ENCODE measurements at places on chromosomes 2 and 18.

GRCh38 chr18:11994336-11994702 lies 13.0 kb downstream of the IMPA2 start:
- DNase-seq: no peak

GRCh38 chr2:189253836-189254235 lies 74.3 kb upstream of the COL5A2 start:
- no peak for DNase-seq

GRCh38 chr2:98269274-98269673 lies 77.0 kb upstream of the CNGA3 start:
- DNase-seq: no peak

DNA sequence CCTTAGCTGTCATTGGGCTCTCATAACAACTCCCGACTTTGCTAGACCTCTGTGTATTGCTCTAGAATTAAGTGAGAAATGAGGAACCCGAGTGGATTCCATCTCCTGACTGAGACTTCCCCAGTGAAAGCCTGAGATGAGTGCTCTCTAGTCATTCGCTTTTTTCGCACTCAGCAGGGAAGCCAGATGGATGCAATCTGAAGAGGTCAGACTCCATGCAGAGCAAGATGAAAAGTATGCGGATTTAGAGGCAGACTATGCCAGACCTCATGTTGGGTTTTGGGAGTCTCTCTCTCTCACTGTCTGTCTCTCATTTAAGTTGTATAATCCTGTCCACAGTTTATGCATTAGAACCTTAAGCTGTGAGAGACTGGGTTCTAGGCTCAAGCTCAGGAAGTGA lies 88.6 kb downstream of the SLC5A7 start:
- no peak for DNase-seq

DNA sequence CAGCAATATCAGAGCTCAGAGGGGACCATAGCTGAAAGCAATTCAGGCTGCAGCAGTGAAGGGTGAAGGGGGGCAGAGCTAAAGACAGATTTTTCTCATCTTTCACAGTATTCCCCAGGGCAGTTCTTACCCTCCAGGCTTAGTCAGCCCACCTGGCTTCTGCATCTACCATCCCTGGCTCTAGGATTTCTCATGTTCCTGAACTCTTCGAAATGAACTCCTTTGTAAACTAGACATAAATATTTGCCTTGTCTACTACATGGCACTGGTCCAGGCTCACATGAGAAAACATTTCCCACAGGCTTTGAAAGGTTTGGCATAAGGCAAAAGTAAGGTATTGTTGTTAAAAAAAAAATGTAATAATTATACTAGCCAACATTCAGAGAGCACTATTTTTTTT lies 23.6 kb upstream of the NEB start:
- no peak for DNase-seq

DNA sequence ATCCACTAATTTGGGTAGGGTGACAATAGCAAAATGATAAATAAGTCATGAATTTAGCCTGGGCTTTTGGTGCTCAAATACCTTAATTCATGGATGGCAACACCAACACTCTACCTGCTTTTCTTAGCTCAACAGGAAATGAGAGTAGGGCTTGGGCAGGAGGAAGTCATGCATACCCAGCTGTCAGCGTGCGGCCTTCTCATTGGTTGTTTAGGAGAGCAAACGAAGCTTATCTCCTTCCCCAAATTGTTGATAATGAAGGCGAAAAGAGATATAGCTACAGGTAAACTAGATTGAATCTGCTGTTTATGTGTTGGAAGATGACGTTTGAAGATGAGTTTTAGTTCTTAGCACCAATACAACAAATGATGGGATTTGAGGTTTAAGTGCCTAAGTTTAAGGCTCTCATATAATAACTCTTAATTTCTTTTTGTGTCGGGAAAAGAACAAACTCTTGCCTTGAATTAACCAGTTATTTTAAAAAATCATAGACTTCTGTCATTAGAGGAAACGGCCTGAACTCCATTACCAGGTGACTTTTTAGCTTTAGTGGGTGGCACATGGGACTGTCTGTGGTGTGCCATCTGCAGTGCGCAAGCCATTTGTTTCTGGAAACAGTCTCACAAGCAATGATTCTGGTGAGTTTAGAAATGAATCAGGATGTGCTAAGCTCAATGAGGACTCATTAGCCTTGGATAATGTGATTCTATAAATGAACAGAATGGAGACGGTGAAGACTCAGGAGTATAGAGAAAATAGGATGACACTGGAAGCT lies 19.8 kb downstream of the MAP4K4 start:
- DNase-seq: no peak

- no peak for DNase-seq
These were observed 106.2 kb downstream of the BCL2 start for GRCh38 chr18:63213331-63213900.

- no peak for DNase-seq
These were observed 229.4 kb upstream of the SMAD2 start for GRCh38 chr18:48159816-48160215.

DNA sequence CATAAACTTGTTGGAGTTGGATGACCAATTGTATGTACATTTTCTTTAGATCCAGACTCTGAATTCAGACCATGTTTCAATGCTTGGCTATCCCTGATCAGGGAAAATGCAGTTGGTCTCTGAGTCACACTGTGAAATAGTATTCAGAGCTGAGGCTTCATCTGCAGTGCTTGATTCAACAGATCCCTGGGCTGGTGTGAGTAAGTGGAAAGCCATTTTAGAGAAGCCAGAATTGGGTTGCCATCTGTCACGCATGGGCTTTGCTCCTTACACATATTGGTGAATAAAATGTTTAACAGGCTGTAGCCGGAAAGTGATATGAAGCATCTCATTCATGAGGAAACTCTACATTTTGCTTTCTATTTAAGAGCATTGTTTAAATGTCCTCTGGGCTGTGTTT lies 50.0 kb upstream of the ACYP2 start:
- DNase-seq: no peak

DNA sequence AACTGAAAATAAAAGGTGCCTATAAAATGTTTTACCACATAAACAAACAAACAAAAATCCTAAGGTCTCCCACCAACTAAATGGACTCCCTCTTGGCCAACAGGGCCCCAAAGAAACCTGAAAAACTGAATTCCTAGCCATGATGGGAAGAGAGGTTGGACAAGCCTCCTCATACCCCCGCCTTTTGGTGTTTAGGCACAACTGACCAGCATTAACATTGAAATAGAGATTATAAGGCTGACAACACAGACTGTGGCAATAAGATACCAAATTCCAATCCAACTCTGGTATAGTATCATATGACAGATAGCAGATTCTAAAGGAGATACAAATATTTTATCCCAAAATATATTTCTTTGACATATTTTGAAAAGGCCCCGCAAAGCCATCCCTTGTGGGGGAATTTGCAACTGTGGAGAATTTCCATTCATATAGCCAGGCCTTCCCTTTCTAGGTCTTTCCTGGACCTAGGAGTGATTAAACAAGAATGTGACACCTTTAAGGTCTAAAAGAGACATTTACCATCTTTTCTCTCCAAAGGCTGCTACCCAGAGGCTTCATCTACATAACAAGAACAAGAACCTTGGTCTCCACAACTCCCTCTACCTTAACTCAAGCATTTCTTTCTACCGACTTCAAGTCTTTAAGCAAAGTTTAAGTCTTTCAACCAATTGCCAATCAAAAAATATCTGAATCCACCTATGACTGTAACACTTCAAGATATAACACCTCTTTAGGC lies 80.0 kb downstream of the CHN1 start:
- no peak for DNase-seq

DNA sequence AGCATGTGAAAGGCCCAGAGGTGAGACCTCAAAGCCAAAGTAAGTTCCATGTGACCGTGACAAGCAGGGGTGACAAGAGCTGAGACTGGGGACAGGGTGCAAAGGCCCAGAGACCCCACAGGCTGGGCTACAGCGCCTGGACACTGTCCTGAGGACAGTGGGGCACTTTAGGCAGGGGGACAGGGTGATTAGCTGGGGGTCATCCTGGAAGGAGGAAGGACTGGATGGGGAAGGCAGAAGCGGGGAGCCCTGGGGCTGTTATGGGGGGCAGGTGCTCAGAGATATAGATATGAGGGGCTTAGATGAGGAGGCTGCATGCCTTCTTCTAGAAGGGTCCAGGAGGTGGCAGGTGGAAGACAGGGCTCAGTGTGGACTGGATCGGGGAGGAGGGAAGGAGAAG lies 31.5 kb downstream of the KIF1A start:
- DNase-seq: no peak

DNA sequence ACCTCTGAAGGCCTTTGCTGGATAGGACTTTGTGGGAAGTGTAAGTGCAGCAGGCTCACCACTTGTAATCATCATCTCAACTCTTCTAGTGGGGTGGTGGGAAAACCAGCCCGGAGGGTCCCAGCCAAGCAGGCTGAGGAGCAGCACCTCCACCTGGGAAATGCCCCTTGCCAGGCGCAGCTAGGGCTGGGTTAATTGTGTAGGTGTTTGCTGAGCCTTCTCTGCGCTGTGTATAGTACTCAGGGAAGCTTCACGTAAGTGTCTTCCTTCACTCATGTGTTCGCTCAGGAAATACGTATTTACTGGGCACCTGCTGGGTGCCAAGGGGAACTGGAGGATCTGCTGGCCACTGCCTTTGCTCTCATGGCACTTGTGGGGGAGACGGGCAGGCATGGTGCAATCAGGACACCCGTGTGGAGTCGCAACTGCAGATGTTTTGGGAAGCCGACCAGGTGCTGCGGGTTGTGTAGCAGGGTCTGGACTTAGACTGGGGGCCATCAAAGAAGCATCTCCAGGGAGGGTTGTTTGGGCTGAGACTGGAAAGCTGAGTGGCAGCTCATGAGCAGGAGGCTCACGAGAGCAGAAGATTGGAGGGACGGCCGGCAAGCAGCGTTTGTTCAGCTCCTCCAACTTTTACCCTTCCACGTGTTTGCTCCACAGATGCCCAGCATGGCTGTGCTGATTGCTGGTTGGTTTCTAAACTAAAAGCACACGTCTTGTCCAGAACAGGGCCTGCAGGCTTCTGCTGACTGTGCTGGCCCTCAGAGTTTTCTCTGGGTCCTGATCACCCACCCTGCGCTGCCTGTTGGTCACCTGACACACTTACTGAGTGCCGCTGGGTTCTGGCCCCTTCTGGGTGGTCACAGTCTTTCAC lies 164.6 kb downstream of the LDLRAD4 start:
- DNase-seq: peak; percentile 81

GRCh38 chr2:48034295-48034694 lies 128.0 kb upstream of the FBXO11 start:
- DNase-seq: no peak

DNA sequence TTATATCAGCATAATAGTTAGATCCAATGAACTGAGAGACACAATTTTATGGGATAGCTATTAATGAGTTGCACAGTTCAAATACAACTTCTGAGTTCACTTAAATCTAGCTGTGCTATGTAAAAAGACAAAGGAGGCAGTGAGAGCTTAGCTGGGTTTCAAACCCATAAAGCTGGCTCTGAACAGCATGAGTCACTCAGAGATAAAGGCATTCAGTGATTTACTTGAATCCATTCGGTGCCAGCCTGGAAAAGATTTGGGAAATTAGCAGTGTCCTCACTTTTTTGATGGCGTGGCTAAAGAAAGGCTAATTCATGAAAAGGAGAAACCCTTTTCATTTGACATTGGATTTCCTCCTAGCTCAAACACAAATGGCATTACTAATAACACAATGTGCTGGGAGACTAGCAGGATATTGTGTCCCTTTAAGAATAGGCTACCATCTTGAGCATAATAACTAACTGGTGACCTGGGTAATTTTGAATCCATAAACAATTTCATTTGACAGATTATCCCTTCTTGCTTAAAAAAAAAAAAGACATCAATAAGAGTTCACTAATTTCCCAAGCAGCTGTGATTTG lies 98.4 kb upstream of the NEUROD1 start:
- DNase-seq: no peak

Measured in chondrocyte (in vitro differentiated cells).